ENCODE measurements at places on chromosomes 2 and 18. TPM values are rescaled to one million over a fixed set of nuclear protein-coding genes. Genes with fewer than 3 reads are reported as not detected.
A peak's percentile ranks its signal among the peaks of the same experiment; 100 is the strongest.

- DNase-seq, result no peak
These were observed 16.5 kb downstream of the NMUR1 start for GRCh38 chr2:231513746-231514224.

DNA sequence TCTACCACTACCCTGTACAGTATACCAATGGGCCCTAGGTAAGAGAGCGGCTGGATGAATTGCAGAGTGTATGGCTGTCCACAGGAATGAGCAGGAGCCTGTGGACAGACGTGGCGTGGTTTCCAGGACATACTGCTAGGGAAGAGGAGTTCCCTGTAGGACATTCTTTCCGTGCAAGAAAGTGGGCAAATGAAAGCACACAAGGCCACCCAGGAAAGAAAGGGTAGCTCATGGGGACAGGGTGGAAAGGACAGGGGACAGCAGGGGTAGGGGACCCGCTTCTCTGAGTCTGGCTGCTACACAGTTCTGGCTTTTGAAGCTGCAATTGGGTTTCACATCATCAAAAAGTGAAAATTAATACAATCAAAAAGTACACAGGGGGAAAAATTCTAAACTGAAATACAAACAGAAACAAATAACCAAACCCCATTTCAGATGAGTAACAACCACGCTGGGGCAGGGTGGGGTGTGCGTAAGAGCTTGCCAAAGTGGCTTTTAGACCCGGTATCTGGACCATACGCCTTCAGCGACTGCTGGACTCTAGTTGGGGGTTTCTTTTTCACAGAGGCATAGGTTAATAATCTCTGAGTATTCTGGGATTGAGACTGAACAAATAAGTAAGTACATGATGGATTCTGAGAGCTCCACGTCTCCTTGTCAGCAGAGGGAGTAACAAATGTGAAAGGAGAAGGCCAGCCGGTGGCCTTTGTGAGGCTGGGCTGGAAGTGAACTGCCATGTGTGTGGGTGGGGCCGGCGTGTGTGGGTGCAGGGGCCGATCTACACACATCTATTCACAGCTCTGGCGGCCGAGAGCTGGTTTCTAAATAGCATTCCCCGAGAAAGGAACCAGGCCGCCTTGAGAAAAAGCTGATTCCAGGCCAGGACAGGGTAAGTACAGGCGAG is 84.0 kb downstream of the HDAC4 start:
- no peak for DNase-seq

DNA sequence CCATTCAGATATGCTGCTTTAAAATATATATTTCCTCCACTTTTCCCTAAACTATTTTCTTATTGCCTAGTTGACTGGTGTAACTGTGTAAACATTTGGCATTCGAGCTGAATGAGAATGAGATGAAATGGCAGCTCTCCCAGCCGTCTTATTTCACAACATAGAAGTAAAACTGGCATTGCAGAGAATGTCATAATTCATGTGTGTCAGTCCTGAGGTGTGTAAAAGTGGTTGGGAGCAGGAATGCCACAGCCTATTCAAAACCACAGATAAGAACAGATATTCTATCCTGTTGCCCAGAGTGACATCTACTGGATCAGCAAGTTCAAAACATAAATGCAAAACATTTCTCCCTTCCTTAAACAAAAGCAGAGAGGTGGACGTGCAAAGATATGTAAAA is 565.5 kb upstream of the CHAC2 start:
- DNase-seq, result peak; percentile 46

- no peak for DNase-seq
These were observed 24.8 kb upstream of the ZNF638 start for GRCh38 chr2:71306762-71307161.

DNA sequence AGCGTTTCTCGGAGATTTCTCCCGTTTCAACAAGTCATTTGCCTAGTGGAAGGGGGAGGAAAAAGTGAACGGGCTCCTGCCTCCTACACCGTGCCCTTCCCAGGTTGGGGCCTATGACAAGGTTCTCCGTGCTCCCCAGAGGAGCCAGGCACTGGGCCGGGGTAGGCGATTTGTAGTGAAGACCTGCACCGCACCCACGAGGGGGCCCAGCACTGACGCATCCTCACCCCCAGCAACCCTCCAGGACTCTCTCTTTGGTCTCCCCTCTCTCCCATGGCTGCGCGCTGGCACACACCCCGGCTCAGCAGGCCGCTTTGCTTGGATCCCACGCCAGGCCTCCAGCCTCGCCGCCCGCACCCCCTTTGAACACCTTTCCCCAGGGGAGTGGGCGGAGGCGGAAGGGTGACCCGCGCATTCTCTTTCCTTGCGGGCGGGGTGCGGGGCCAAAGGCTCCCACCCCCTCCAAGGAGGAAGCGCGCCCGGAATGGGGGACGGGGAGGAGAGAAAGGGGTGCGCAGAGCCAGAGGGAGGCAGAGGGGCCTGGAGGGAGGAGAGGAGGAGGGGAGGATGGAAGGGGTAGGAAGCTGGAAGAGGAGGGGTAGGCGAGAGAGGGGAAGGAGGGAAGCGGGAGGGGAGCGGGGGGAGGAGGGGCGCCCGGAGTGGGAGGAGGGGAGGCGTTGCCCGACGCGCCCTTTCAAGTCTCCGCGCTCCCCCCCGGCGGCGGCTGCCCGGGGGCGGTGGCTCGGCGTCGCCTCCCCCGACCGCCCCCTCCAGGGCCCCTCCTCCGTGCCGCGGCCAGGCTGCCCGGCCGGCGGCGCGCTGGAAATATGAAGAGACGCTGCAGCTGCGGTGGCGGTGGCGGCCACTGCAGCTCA is at the start of gene APCDD1:
Gene APCDD1, plus strand, starts transcription at position 830 of the 875 bp plus-strand sequence. CDS start 347 bp downstream, outside the sequence.
- peak; percentile 83 for DNase-seq

DNA sequence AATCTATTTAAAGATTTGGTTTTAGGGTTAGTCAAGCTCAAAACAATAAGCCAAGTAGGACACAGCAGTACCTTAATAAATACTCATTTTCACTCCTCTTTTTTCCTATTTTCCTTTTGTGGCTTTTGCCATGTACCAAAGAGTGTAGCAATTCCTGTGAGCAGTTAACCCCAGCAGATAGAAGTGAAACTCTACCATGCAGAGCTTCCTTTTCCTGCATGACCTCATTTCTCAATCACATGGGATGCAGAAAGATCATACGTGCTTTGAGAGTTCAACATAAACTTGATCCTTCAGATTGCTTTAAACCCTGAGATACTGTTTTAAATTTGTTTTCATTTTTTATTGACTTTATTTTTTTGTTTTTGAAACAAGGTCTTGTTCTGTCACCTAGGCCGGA is 99.1 kb upstream of the ARHGAP15 start:
- no peak for DNase-seq

- DNase-seq, result no peak
These were observed 52.3 kb downstream of the TFCP2L1 start for GRCh38 chr2:121232626-121233265.

DNA sequence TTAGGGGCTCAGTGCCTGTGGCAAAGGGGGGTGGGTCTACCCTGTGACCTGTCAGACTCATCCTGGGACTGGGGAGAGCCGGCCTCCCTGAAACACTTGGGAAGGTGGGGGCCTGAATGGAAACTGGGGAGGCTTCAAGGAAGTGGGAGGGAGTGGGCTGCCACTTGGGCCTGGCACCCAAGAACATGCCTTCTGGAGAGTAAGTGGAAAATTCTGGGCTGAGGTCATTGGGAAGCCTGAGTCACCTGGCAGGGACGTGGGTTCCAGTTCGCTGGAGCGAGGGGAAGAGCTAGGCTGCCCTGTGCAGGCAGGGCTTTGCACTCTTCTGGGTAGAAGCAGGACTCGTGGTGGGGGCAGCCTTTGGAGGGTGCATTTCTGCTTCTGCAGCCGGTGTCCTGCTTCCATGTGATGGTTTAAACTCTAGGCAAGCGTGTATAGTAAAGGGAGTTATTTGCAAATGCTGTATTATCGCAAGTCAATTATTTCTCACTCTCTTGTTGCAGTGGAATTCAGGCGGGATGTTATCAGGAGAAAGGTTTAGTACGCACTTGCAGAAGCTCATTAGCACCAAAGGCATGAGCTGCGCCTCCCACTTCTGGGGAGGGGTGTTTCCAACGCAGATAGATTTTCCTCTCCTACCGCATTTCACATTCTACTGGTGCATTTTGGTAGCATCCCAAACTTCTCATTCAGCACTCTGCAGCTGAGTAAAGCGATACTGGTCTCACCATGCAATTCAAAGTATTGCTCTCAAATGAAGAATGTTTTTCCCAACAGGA is 3.8 kb downstream of the LRRFIP1 start:
- peak; percentile 31 for DNase-seq

DNA sequence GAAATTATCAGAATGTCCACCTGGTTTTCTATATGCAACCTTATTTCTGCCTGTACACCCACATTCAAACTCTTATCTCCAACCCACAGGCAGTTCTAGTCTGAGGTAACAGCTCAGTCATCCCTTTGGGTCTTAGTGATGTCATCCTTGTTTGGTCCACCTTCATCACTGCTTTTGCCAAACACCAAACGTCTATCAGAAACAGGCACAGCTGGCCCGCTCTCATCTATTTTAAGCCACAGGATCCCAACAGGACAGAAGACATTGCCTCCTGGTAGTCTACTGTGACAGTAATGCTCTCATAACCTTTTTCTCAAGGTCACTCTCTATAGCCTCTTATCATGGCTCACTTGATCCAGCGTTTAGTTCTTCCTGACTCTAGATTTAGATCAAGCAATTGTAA is 99.0 kb upstream of the CHAC2 start:
- DNase-seq, result no peak

GRCh38 chr2:101300836-101301235 is 7.7 kb downstream of the RNF149 start:
- DNase-seq, result no peak

DNA sequence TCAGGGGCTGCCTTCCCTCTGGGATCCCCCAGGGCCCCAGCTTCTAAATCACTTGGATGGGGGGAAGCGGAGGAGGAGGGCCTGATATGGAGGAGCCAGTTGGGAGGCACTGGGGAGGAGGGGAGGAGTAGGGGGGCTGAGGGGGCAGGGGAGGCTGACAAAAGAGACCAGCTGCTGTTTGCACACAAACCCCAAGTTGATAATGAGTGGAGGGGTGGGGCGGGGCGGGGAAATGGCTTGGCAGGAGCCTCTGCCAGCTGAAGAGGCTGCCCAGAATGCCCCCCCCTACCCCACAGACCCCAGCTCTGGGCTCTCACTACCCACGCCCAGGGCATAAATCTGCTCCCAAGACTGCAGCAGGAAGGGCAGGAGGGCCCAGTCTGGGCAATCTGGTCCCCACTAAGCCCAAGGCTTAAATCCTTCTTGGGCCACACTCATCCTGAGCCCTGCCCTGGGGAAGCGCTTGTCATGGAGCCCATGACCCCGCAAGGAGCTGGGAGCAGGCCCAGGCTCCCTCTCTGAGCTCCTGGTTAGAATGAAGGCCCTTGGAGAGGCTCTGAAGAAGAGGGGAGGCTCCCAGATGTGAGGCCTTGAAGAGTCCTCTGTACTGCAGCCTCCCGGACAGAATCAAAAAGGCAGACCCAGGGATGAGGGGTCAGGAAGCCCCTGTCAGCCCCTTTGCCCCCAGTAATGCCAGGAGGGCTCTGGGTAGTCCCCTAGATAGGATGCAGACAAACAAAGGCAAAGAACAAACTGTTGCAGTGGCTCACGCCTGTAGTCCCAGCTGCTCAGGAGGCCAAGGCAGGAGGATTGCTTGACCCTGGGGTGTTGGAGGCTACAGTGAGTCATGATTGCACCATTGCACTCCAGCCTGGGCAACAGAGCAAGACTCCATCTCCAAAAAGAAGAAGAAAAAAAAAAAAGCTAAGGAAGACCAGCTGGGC is 24.8 kb upstream of the PTMA start:
- DNase-seq, result no peak

DNA sequence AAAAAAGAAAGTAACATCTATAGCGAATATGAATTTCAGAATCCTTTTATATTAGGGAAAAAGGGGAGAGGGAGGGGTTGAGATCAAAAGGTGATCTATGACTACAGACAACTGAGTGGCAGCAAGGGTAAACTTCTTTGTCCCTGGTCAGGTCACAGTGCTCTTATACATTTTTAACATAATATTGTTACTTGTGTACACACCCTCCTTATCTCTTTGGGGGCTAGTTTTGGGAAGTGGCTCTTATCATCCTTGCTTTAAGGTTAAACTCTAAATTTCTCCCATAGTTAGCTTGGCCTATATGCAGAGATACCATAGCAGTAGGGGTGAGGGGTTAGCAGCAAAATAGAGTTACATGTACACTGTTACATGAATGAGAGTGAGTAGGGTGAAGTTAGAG is 31.6 kb upstream of the ATG16L1 start:
- no peak for DNase-seq

GRCh38 chr2:102258025-102258385 is 53.4 kb upstream of the IL1RL1 start:
- DNase-seq, result no peak

GRCh38 chr2:82939211-82939610 is 1519.9 kb downstream of the SUCLG1 start:
- DNase-seq, result no peak

GRCh38 chr2:195575016-195575415 is 82.0 kb upstream of the SLC39A10 start:
- DNase-seq, result no peak

DNA sequence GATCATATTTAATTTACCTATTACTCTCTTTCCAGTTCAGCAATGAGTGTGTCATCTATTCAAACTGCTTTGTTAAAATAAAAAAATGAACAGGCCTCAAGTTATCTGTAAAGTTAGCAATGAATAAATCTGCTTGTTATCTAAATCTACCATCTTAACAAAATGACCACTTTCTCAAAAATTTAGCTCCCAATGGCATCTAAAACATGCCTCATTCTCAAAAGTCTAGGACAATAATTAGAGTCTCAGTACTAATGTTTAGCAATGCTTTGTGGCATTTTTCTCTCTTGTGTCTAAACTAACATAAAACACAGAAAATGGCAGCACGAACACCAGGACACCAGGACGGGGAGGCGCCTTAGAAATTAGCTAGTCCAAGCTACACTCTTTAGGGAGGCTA is 3.6 kb upstream of the ASAP2 start:
- DNase-seq, result no peak

DNA sequence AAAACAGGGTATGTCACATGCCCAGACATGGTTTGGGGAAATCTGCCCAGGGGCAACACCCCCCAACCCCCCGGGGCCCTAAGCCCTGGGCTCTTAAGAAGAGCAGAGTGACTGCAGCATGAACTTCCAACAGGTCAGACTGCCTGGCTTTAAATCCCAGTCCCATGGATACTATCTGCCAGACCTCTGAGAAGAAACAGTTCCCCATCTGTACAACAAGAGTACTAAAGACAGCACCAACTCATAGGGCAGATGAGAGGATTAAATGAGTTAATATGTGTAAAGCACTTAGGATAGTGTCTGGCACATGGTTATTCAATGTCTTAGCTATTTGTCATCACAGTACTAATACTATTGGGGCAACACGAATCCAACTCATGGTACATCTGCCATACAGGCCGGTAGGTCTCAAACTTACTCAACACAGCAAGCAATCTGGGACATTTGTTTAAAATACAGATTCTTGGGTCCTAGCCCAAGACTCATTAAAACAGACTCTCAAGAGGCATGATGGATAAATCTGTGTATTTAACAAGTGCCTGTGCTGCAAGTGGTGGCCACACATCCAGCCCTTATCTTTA is 23.4 kb downstream of the CDH2 start:
- no peak for DNase-seq

- no peak for DNase-seq
These were observed 146.5 kb downstream of the NCKAP5 start for GRCh38 chr2:133421516-133422324.

GRCh38 chr2:109230941-109231420 is 102.0 kb downstream of the SH3RF3 start:
- no peak for DNase-seq

SLC5A7 gene
- 1.3 TPM for polyA plus RNA-seq

CRACDL gene
- polyA plus RNA-seq, result 2.5 TPM

REG3A gene
- not detected for polyA plus RNA-seq

LHCGR gene
- polyA plus RNA-seq, result 0.37 TPM

CFAP221 gene
- polyA plus RNA-seq, result 38.8 TPM

CD28 gene
- 1.9 TPM for polyA plus RNA-seq

PLGLB1 gene
- 27.6 TPM for polyA plus RNA-seq

SCN2A gene
- 2.7 TPM for polyA plus RNA-seq

GAD1 gene
- polyA plus RNA-seq, result 1.4 TPM

HOXD8 gene
- 170 TPM for polyA plus RNA-seq
